ENCODE measurements at places on chromosomes 1 and 21. TPM values are rescaled to one million over a fixed set of nuclear protein-coding genes. Genes with fewer than 3 reads are reported as not detected.

TSPEAR gene
- not detected for total RNA-seq

GRCh38 chr1:53442299-53442698 is 16.9 kb upstream of the DMRTB1 start:
- no peak for DNase-seq

NLRP3 gene
- not detected for total RNA-seq

NPHS2 gene
- total RNA-seq = not detected

- no peak for DNase-seq
Observed at GRCh38 chr1:215458562-215458961, 108.5 kb upstream of the KCTD3 start.

GUCA2A gene
- not detected for total RNA-seq

RAB3B gene
- total RNA-seq = 0.14 TPM

GRCh38 chr1:29379443-29380073 is 143.2 kb downstream of the PTPRU start:
- DNase-seq = no peak

Measured in stomach (tissue), 19 donors.